ENCODE measurements at places on chromosomes 5 and 9. TPM values are rescaled to one million over a fixed set of nuclear protein-coding genes. Genes with fewer than 3 reads are reported as not detected.

DNA sequence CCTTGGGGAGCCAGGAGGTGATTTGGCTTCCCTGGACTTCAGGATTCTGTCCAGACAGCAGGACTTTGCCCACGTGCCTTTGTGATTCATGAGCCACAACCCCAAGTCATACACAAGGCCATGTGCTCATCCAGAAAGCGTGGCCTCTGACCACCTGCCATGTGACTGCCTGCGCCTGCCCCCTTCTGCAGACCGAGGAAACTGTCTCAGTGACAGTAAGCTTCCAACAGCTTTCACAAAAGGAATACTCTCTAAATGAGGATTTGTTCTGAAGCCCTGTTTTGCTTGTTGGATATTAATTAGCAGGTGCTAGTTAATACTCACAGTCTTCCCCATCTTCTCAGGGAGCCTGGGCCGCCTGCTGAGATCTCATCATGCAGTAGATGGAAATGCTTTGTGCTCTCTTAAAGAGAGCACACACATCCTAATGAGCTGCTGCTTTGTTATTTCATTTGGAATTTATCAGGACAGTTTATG is 36.9 kb upstream of the ANGPTL2 start:
- H3K4me3 ChIP-seq: no peak overlapping the region
- peaks cover 34% of the 10 kb centered on the region for H3K4me1 ChIP-seq
- DNase-seq: peak; percentile 64
- H3K36me3 ChIP-seq: no peaks in the 10 kb centered on the region

GRCh38 chr5:135341696-135342550 is 57.1 kb downstream of the MACROH2A1 start:
- no peak overlapping the region for H3K27ac ChIP-seq
- H3K4me3 ChIP-seq: no peak overlapping the region
- no peaks in the 10 kb centered on the region for H3K27me3 ChIP-seq
- peaks cover 8% of the 10 kb centered on the region for H3K4me1 ChIP-seq
- DNase-seq: no peak
- peaks cover 94% of the 10 kb centered on the region for H3K36me3 ChIP-seq

DNA sequence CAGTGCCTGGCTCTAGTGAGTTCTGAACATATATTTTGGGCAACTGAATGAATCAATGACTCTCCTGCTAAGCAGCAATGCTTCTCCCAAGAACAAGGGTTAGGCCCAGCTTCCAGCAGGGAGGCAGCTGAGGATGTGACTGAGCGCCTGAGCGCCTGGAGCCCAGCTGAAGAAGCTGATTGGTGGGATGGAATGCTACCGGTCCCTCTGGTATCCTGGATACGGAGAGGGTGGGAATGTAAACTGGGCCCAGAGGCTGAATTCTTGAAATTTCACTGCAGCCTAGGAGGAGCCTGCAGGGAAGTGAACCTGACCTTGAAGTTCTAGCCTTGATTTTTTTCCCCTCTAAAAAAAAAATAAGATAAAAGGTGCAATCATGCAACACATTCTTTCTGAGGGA is 43.2 kb downstream of the WWC1 start:
- no peaks in the 10 kb centered on the region for H3K4me1 ChIP-seq
- no peaks in the 10 kb centered on the region for H3K27me3 ChIP-seq
- H3K36me3 ChIP-seq: no peaks in the 10 kb centered on the region
- H3K27ac ChIP-seq: no peak overlapping the region
- H3K4me3 ChIP-seq: no peak overlapping the region

- no peaks in the 10 kb centered on the region for H3K36me3 ChIP-seq
- H3K4me1 ChIP-seq: no peaks in the 10 kb centered on the region
- no peak overlapping the region for H3K4me3 ChIP-seq
- no peaks in the 10 kb centered on the region for H3K27me3 ChIP-seq
These were observed 194.2 kb upstream of the HAPLN1 start for GRCh38 chr5:83914662-83915418.

Gene PALM2AKAP2
- total RNA-seq: 61.1 TPM
